ENCODE measurements at places on chromosomes 16 and 17.

GRCh38 chr17:8300627-8301242 lies 5.5 kb upstream of the SLC25A35 start:
- DNase-seq = peak; percentile 34

DNA sequence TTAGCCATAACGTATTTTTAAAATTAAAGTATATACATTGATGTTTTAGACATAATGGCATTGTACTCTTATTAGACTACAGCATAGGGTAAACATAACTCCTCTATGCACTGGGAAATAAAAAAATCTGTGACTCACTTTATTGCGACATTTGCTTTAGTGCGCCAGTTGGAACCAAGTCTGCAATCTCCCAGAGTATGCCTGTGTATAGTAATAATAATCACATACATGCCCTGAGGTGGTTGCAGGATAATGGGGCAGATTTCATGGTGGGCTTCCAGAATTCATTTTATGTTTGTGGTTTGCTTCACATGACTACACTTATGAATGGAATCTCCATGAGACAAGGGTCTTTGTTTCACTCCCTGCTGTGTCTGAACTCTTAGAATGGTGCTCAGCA lies 66.9 kb upstream of the N4BP1 start:
- no peak for DNase-seq

GRCh38 chr17:42908872-42909700 lies 8.5 kb downstream of the G6PC1 start:
- no peak for DNase-seq

DNA sequence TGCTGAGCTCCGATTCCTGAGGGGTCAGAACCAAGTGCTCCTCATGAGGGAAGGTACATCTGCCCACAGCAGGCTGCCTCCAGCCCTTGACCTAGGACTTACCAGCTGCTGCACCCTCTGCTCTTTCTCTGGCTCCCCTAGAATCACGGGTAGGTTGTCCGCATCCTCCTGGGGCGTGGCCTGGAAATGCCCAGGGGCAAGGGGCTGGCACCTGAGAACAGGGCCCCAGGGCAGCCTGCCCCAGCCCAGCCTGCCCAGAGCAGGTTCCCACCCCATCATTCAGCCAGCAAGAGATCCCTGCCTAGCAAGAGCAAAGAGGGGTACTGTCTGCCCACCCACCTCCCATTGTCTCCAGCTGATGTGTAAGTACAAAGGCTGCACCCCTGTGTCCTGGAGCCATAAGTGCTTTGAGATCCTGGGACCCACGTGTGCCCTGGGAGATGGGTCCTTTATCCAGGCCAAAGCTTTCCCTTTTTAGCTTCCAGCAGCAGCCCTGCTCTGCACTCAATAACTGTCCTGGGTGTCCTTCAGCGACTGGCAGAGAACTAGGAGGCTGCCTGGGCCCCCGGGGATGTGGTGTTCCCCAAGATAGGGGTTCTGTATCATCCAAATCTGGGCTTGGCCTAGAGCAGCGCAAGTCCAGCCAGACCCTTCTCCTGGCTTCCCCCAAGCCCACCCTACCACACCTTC lies 5.1 kb downstream of the TSPOAP1 start:
- DNase-seq = no peak

- no peak for DNase-seq
Observed at GRCh38 chr17:44216173-44216572, 3.3 kb downstream of the UBTF start.

GRCh38 chr16:78176435-78176834 lies 77.0 kb downstream of the WWOX start:
- no peak for DNase-seq

- DNase-seq = no peak
Observed at GRCh38 chr17:19376811-19377210, 1.5 kb upstream of the MAPK7 start.
